Ovary (tissue), 10 donors: ENCODE measurements at places on chromosomes 7 and 10.

GRCh38 chr7:101618207-101618839 is 10.8 kb downstream of the MYL10 start:
- DNase-seq: no peak

DNA sequence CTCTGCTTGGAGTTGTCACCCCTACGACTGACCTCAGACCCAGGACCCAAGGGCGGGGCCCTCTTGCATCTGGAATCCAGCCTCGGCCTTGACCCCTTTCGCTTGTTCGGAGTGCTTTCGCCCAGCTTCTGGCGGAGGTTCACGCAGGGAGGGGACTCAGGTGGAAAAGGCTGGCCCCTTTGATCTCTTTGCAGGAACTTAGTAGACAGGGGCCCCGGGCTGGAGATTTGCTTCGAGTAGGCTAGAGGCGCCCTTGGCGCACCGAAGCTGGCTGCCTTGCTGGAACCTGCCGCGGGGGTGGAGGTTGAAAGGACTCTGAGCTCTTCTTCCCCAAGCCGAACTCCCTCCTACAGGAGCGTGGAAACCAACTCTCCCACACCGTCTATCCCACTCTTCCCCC is 255.1 kb downstream of the OTUD1 start:
- DNase-seq: no peak

- DNase-seq: no peak
Observed at GRCh38 chr7:80312139-80312661, 177.6 kb downstream of the GNAI1 start.

DNA sequence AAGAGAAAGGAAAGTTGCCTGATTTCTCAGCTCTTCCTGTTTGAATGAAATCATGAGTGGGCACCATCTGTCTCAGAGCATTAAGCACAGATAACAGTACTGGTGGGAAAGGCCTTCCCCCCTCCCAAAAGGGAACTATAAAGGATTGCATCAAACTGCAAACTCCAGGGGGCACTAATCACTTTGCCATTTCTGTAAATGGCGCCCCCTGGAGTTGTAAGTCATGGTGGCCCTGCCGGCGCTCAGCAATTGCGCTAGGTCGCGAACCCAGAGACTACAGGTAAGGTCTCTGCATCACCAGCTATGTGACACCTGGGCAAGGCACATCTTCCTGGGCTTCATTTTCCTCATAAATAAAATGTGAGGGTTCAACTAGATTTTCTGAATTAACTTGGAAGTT is 11.1 kb downstream of the LRRC4 start:
- no peak for DNase-seq

DNA sequence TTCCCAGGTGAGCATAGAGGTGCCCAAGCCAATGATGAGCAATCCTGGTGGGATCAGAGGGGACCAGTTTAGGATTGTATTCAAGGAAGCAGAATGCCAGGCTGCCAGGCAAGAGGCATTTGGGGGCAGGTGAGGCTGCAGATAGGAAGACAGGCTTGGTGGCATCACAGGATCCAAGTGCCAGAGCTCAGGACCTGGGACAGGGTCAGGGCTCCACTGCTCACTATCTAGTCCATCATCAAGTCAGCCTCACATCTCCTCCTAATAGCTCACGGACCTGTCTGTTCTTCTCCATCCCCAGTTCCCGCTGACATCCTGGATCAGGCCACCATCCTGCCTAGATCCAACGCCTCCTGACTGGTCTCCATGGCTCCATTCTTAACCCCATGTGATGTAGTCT is 47.6 kb downstream of the CYP26A1 start:
- DNase-seq: no peak

DNA sequence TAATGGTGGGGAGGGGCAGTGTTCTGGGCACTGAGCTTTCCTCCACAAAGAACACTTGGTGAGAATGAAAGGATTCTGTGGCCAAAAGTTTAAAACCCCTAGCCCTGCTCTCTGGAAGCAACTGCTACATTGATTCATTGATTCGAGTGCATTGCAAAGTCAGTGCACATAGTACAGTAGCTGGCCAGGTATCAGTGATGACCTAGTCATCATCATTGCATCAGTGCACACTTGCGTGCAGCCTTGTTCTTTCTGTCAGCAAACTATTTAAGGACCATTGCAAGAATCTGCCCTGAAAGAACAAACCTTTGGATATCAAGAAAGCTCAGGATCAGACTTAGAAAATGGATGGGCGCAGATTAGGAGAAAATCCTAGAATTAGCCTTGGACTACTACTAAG is 47.4 kb downstream of the CUL1 start:
- no peak for DNase-seq

DNA sequence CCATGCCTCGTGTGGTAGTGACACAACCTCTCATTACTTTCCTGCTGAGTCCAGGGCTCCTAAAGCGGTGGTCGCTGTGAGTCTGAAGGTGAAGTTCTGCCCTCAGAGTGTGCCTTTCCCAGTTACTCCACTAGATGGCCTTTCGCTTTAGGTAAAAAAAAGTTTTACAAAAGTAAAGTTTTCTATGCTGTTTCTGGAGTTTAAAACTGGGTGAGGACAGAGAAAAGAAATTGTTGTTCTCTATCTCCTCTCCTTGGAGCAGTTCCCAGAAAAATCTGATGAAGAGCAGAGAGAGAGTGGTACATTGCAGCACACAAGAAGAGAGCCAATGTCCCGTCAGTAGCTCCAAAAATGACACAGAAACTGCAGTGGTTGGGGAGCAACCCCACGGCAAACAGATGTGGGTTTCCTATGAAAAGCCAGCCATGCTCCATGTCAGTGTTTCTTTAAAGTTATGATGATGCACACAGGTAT is 257.1 kb downstream of the GLI3 start:
- DNase-seq: peak; percentile 56

GRCh38 chr7:93203496-93203895 is 22.8 kb downstream of the HEPACAM2 start:
- no peak for DNase-seq

GRCh38 chr10:3310016-3310784 is 137.6 kb upstream of the PITRM1 start:
- no peak for DNase-seq

DNA sequence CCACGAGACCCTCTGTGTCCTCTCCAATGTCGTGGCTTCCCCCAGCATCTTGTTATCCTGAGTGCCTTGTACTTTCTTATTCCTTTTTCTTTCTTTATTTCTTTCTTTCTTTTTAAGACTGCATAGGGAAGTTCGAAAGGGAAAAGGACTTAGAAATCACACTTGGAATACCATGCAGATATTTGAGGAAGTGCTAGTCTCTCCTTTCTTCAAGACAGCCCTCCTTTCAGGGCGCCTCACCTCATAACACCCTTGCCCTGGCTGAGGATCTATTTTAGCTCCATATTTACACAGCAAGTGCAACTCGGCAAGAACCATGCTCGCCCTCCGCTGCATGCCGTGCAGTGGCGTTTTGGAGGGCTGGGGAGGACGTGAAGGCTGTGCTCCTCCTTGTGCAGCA is 232.3 kb upstream of the GLI3 start:
- DNase-seq: no peak

GRCh38 chr7:2154831-2155230 is 77.9 kb downstream of the MAD1L1 start:
- peak; percentile 30 for DNase-seq

GRCh38 chr10:70272925-70273316 is 10.9 kb downstream of the NPFFR1 start:
- no peak for DNase-seq

DNA sequence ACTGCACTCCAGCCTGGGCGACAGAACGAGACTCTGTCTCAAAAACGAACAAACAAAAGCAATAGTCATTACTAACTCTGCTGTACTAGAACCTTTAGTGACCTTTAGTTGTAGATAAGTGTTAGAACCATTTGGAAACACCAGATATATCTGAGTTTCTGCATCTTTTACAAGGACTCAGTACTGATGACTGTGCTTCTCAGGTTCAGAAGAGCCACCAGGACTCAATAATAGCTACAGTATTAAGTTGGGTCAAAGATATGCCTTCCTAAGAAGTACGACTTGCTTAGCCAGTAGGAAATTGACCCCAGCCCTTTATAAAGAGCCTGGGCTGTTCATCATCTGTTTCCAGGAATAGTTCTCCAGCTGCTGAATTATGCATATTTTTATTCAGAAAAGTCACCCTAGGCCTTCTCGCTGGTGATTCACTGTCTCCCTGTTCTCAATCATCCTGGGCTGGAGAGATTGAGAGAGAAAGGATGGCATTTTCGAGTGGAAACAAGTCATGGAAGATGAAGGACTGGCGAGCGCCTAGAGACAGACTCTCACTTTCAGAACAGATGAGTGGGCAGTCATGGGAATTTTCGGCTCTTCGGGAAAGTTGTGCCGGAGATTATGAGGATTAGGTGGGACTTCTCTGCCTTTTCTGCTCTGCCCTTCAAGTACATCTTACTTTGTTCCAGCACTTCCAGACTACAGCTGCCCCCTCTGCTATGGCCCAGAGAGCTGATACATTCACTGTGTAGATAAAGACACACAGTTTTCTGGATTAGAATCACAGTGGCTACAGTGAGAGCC is 316.1 kb downstream of the CCDC3 start:
- DNase-seq: no peak

DNA sequence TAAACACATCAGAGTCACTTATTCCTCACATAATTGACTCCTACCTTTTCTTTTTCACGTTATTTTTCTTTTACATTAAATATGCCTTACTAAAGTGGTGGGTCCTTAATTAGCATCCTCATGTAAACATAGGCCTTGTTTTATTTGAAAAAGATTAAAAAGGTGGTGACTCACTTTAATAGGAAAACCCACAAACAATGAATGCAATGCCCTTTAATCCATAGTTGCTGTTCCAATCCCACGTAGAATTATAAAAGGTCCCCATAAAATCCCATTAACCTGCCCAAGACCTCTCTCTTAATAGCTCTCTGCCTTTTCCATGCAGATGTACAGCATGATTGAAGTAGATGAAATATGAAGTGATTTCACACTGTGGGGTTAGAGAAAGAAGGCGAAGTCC is 32.2 kb downstream of the SLC16A12 start:
- DNase-seq: no peak
